ENCODE measurements at places on chromosomes 7 and 10. TPM values are rescaled to one million over a fixed set of nuclear protein-coding genes. Genes with fewer than 3 reads are reported as not detected.

GRCh38 chr7:48575516-48575915 is 348.8 kb upstream of the CDC14C start:
- H3K4me3 ChIP-seq, result no peak overlapping the region
- H3K27ac ChIP-seq, result no peak overlapping the region
- DNase-seq, result no peak
- no peaks in the 10 kb centered on the region for H3K27me3 ChIP-seq
- H3K36me3 ChIP-seq, result no peaks in the 10 kb centered on the region
- H3K4me1 ChIP-seq, result no peaks in the 10 kb centered on the region

DOCK4 gene
- polyA plus RNA-seq, result 15.7 TPM

DNA sequence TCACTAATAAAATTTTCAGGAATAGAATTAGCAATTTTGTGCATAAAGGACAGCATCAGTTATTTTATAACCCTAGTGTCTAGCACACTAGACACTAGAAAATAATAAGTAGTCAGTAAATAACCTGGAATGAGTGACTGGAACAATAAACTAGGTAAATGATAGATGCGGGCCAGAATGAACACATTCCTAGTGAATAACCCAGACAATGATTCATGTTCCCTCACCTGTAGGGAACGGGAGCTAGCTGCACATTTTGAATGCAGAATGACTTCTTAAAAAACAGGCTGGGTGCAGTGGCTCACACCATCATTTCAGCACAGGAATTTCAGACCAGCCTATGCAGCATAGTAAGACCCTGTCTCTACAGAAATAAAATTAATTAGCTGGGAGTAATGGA is 3.2 kb upstream of the ATOH7 start:
- H3K4me3 ChIP-seq, result no peak overlapping the region
- DNase-seq, result no peak
- H3K4me1 ChIP-seq, result no peaks in the 10 kb centered on the region
- no peaks in the 10 kb centered on the region for H3K27me3 ChIP-seq
- H3K27ac ChIP-seq, result no peak overlapping the region

DNA sequence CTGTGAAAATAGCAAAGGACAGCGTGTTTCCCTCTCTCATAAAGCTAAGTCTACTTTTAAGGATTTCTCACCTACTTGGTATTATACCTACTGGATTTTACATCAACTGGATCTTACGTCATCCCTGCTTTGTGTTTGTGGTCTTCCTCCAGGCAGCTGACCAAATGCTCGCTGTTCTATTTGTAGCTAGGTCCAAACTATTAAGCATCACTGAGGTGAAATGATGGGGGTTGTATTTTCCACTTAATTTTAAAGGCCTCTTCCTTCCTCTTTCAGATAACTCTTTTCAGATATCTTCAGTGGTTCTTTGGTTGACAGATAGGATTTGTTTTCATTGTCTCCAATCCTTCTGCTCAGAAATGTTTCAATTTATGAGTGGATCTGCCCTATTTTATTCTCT is 169.7 kb downstream of the RNLS start:
- no peak for DNase-seq
- no peak overlapping the region for H3K4me3 ChIP-seq
- no peaks in the 10 kb centered on the region for H3K27me3 ChIP-seq
- no peaks in the 10 kb centered on the region for H3K4me1 ChIP-seq
- H3K27ac ChIP-seq, result no peak overlapping the region

Data from ovary (tissue), 10 donors.